ENCODE measurements at places on chromosomes 1 and 21.
A peak's percentile ranks its signal among the peaks of the same experiment; 100 is the strongest.

GRCh38 chr1:112950426-112950825 is 5.6 kb downstream of the SLC16A1 start:
- DNase-seq, result no peak

DNA sequence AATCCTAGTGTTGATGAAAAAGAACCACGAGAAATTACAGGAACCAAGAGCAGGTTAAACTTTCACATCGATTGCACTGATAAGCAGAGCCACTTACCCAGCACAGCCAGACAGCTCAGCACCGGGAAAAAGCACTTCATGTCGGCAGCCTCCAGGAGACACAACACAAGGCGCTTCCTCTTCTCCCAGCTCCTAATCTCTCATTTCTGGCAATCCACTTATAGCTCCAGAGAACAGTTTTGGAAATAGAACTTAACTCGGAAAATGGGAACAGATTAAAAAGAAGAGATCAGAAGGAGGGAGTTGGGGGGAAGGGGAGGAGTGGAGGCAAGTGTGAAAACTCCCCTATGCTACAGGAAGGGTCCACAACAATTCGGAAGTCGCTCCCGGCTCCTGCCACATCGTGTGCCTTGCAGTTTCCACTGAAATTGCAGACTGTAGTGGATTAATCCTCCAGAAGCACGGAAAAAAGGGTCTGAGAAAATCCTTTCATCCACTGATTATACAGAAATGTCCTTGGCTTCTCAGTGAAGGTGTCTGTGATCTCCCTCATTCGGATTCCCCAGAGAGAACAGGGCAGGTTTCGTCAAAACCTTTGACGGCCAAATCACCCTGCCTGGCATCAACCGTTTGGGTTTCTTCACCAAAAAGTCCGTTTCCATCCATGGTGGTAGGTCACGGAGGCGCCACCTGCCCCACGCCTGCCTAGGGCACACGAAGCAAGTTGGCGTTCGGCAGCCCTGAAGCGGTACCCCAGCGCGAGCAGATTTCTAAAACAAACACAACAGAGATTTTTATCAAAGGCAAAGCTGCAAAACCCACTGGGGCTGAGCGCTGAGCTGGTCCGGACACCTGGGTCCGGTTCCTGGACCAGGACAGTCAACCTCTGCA is 1.1 kb downstream of the IGSF3 start:
- no peak for DNase-seq

DNA sequence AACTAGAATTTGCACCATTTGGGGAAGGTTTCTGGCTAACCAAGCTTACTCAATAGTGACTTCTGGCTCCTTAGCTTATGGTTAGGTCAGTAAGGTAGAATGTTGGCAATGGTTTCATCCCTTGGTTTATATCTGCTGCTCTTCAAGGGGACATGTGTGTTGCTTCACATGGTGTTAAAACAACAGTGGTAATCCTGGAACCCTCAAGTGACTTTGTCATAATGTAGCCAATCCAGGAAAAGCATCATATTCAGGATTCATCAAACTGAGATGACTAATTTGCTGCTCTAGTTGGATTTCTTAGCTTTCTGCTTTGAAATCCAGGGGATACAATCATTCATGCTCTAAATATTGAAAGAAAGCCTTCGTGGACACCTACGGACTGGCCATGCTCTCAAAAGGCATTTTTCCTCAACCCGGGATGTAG is 108.7 kb downstream of the RGL1 start:
- DNase-seq, result no peak

DNA sequence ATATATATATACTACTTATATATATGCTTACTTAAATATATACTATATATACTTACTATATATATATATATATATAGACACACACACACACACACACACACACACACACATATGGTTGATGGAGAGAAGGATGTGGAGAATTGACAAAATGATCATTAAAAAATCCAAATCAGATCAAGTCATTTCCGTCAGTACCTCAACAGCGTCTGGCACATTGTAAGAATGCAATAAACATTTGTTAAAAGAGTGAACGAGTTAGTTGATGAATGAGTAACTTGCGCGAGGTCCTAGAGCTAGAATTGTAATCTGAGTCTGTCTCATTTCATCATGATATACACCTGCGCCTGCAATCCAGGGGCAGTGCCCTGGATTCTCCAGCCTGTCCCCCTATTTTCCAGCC is 243.0 kb upstream of the MAP1LC3C start:
- DNase-seq, result no peak

GRCh38 chr1:113928187-113928930 is 765 bp upstream of the HIPK1 start:
- DNase-seq, result peak; percentile 54

DNA sequence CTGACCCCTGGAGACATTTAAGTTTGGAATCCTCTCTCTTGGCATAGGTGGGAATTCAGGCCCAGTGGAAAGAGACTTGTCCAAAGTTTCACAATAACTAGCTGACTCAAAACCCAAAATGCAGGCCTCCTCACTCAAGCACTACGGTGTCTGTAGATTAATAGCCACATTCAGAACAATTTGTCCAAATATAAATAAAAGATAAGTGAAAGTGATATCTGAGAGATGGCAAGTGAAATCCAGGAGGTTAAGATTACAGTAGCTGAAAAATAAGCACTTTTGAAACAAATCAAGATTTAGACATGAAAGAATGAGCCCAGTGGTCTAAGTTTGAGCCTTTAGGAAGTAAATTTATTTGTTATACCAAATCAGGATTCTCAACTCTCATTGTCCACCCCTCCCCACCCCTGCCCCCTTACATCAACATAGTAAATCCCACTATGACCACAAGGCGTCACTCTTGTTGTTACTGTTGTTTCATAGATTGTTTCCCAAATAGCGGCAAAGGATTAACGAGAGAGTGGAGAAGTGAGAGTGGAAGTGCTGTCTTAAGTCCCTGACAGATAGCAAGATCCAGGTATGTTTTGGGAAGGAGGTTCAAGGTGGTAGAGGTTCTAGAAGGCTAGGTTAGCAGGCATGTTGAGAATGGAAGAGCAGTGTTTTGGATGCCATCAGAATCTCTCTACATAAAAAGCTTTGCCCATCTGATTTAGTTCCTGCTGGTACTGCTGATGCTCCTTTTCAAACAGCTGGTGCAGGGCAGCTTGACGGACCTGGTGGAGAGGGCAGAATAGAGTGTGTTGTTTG is 7.1 kb upstream of the TPM3 start:
- peak; percentile 61 for DNase-seq

- no peak for DNase-seq
These were observed 611 bp upstream of the PIK3C2B start for GRCh38 chr1:204495078-204495753.

GRCh38 chr1:99152132-99152531 is 112.2 kb upstream of the PLPPR4 start:
- no peak for DNase-seq

GRCh38 chr1:162901243-162901642 is 40.3 kb upstream of the CCDC190 start:
- no peak for DNase-seq

DNA sequence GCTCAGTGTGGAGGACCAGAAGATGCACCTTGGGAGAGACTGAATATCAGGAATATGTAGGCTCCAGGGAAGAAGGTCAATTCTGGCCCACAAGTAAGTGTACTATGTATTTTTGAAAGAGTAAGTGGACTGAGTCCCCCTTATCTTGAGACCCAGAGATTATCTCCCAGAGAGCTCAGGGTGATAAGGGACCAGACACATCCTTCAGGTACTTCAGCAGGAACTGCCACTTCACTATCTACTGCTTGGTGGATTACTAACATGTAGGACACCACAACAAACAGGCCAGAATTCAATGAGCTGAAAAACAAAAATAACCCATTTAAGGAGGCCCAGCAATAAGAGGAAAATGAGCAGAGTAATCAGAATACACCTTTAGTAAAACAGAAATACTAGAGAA is 119.2 kb downstream of the ZNF644 start:
- DNase-seq, result no peak

DNA sequence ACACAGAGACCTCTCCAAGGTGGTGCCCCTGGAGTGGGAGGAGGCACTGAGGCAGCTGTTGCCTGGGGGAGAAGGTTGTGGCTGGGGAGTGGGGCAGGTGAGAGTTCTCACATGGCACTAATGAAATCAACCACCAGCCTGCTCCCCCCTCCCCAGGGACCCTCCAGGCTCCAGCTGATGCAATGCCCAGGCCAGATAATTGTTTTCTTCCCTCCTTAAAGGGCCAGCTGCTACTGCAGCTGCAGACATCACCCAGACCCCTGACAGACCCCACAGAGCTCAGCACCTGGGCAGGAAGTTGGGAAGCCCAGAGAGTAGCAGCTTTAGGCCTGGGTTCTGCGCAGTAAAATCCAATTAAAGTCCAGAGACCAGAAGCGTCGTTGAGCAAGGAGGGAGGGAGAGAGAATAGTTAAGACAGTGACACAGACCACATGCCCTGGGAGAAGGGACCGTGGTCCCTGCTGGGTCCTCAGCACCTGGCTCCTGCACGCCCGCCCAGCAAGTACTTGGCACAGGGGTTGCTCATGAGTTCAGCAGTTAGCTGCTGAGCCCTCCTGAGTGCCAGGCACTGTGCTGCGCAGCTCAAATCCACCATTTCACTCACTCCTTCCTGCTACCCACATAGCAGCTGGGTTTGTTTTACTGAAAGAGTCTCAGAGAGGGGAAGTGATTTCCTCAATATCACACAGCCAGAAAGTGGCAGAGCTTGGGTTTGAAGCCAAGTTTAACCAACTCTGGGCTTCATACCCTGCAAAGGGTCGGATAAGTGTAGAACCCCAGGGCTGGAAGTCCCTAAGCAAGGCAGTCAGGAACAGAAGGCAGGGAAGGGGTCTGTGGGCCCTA is 1.9 kb downstream of the RIMS3 start:
- DNase-seq, result no peak

DNA sequence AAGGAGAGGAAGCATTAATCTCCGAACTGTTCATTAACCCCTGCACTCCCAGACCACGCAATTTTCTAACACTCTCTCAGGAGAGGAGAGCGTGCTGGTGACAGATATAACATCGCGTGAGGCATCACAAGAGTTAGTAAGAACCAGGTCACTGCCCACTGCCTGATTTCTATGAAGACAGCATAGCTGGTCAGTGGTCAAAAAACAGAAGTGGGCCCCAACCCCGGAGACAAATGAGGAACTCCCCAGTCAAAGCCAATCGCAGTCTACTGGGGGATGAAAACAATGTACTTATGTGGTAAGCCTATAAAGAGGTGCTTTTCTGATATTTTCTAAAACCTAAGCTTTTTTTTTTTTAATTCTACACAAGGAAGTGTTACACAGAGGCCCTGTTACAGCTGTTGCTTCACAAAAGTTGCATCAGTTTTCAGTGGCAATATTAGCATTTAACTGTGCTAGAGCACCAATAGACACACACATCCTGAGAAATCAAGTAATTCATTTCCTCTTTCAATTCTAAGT is 231.8 kb upstream of the IRF2BP2 start:
- DNase-seq, result peak; percentile 53

GRCh38 chr1:23242414-23242813 is 25.1 kb upstream of the HTR1D start:
- DNase-seq, result no peak

DNA sequence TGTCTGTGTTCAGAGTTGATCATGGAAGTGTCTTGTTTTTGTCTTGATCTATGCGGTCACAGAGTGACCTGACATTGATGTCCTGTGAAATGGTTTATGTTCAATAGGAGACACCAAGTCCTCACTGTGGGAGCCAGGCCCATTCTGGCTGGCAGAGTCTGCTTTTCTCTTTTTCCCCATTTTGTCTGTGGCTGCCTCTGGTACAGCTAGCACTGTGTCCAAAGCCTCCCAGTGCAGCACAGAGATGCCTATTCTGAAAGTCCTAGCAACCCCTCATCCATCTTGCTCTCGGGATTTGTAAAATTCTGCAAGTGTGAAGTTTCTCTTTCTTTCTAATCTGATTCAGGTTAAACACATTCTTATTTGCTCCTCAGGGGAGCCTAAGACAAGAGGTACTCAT is 14.3 kb downstream of the TNN start:
- no peak for DNase-seq

DNA sequence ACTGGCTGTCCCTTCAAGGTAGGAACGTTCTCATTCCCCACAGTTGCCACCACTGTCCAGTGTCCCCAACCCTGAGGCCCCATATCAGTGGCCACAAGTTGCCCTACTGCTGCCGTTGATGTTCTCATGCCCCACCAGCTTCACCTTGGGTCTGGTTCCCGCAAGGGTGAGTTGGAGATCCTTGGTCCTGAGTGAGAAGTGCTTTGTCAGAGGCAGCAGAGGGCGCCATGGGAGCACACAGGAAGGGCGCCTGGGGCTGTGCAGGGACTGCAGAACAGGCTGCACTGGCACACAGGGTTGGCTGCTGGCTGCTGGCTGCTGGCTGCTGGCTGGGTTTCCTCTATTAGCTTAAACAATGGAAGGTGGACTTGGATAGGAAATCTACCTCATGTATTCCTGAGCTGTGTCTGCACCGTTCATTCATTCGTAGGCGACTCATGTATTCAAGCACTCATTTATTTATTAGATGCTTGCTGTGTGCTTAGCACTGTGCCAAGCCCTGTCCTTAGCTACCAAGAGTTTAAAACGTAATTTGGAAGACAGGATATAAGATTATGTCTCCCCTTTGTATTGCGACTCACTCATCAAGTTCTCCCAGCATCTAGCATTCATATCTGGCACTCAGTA is 2.1 kb upstream of the S100A9 start:
- peak; percentile 50 for DNase-seq

GRCh38 chr1:155485945-155486344 is 76.7 kb downstream of the ASH1L start:
- DNase-seq, result no peak

All from fibroblast of lung (primary cell).